Left hindlimb (tissue), 1 donor: ENCODE measurements at places on chromosomes 12 and 14.

- DNase-seq, result no peak
These were observed 163.0 kb upstream of the KRR1 start for GRCh38 chr12:75674393-75674792.

GRCh38 chr14:85247071-85247470 is 282.9 kb upstream of the FLRT2 start:
- no peak for DNase-seq

- DNase-seq, result no peak
These were observed 20.3 kb upstream of the CLEC4E start for GRCh38 chr12:8561011-8561410.

GRCh38 chr14:77979666-77980351 is 179.9 kb downstream of the ADCK1 start:
- peak; percentile 47 for DNase-seq

- no peak for DNase-seq
These were observed 337.9 kb downstream of the AACS start for GRCh38 chr12:125402874-125403789.

GRCh38 chr14:35470755-35471154 is 63.2 kb upstream of the INSM2 start:
- no peak for DNase-seq

DNA sequence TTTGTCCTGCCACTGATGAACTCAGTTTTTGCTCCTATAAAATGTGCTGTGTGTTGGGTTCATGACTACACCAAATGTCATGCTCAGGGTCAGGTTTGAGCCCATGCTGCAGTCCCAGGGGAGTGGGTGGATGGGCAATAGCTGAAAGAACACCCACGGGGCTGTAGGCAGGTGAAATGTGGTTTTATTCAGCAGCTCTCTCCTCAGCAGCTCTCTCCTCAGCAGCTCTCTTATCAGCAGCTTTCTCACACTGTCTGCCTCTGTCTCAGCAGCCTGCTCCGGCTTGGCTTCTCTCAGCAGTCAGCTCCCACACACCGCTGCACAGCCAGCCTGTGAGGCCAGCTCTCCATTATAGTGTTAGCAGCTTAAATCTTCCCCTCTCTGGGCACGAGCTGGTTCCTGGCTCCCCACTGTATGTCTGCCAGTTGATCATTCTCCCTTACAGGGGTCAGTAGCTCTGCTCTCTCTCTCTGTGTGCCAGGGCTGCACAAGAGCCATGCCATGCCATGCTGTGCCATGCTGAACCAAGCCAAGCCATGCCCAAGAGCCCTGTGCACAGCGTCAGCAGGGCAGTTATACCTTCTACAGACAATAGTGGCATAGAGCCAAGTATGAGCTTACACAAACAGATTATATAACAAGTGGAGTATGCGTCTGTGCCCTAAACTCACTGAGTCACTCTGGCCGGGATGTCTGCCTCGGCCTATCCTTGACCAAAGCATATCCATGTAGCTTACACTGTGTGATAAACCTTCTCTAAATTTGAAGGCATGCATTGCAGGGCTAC is 303.3 kb upstream of the TMPO start:
- no peak for DNase-seq

DNA sequence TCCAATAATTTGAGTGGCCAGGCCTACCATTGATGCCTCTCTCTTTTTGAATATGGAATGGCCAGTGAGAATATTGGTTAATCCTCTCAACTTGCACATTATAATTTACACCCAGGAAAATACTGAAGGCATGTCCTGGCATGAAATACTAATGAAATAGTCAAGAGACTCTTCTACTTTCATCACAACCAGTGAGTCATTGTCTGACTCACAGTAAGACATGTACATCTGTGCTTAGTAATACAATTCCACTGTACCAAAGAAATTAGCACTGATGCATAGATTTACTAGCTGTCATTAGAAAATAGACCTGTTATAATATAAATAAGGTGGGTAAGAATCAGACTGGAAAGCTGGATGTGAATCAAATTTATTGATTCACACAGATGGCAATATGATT is 31.6 kb downstream of the KCNC2 start:
- no peak for DNase-seq

- DNase-seq, result no peak
These were observed 354.6 kb downstream of the NRXN3 start for GRCh38 chr14:78524766-78525165.

DNA sequence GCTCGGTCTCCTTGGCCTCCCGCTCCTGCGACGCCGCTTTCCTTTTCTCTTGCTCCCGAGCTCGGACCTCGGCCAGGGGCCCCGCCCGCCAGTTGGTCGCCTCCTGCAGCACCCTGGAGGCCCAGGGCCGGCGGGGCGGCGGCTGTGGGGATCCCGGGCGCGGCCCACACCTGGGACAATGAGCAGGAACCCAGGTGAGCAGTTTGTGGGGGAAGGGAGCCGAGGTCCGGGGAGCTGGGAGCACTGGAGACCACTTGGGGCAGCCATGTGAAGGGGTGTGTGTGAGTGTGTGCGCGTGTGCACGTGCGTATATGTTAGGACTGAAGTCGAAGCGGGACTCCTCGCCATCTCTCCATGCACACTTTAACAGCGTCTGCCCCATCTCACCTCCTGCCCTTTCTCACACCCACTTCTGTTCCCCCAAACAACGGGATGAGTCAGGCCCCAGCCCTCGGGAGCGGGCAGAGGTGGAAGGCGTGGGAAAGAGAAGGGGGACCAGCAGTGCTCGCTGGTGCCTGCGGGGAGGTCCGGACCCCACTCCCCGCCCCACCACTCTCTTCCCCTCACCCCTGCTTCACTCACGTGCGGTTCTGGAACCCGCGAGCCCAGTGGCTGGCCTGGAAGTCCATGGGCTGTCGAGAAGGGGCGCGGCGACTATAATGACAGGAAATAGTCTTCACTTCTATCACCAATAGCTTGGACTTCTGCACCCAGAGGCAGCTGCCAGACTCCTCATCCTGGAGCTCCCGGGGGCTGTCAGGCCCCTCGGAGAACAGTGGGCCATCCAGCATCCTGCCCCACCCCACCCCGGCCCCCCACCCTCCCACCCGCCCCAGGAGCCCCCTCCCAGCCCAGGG is 450 bp downstream of the DDN start:
- peak; percentile 52 for DNase-seq

DNA sequence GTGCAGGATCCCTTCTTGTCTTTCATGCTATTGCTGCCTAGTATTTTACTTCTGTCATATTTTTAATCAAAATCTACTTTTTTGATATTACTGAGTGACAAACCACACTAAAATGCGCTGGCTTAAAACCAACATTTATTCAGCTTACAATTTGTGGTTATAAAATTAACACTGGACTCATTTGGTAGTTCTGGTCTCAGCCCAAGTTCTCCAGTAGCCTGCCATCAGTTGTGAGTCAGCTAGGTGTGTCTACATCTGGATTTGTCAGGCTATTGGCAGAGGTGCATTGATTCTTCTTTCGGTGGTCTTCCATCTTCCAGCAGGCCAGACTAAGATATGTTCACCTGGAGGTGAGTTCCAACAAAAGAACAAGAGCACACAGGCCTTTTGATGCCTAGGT is 765.1 kb upstream of the FBXO33 start:
- DNase-seq, result no peak

DNA sequence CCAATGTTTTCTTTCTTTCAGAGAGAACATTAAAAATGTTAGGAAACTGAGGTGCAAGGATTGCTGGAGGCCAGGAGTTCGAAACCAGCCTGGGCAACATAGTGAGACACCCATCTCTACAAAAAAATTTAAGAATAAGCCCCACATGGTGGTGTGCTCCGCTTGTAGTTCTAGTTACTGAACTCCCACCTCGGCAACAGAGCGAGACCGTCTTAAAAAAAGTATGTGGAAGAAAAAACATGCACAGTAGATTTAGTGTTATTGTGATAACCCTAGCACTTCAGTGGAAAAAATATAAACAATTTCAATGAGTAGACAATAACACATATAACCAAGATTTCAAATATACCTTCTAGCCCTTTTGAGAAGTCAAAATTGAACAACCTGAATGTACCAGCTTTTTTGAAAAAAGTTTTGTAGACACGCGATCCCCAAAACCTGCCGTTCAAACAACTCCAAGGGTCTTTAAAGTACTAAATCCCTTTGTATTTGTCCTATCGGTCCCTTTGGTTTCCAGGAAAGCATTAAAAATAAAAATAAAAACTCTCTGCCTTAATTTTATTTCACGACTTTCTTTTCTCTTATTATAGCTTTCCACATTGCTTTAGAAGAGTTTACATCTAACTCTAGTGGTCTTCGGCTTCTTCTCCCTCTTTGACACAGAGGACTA is 1.0 kb upstream of the ANO6 start:
- DNase-seq, result peak; percentile 39

DNA sequence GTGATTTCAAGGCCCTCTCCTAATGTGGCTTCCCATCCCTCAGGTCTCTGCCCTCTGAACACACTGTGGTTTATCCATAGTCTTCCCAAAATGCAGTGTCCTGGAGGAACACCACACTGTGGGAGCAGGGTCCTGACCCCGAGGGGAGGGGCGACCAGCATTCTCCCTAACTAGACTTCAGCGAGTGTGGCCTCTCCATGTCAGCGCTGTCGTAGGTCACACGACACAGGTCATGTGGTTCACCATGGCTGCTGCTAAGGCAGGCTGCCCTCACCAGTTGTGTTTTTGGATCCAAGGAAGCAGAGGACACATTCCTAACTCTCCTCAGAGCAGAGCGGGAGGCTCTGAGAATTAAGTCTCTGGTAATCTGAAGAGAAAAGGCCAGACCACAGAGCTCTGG is 50.5 kb downstream of the SSH1 start:
- no peak for DNase-seq

GRCh38 chr14:103930051-103930604 is 1.9 kb downstream of the TDRD9 start:
- no peak for DNase-seq

- no peak for DNase-seq
These were observed 458.3 kb downstream of the BTG1 start for GRCh38 chr12:91687052-91688017.

DNA sequence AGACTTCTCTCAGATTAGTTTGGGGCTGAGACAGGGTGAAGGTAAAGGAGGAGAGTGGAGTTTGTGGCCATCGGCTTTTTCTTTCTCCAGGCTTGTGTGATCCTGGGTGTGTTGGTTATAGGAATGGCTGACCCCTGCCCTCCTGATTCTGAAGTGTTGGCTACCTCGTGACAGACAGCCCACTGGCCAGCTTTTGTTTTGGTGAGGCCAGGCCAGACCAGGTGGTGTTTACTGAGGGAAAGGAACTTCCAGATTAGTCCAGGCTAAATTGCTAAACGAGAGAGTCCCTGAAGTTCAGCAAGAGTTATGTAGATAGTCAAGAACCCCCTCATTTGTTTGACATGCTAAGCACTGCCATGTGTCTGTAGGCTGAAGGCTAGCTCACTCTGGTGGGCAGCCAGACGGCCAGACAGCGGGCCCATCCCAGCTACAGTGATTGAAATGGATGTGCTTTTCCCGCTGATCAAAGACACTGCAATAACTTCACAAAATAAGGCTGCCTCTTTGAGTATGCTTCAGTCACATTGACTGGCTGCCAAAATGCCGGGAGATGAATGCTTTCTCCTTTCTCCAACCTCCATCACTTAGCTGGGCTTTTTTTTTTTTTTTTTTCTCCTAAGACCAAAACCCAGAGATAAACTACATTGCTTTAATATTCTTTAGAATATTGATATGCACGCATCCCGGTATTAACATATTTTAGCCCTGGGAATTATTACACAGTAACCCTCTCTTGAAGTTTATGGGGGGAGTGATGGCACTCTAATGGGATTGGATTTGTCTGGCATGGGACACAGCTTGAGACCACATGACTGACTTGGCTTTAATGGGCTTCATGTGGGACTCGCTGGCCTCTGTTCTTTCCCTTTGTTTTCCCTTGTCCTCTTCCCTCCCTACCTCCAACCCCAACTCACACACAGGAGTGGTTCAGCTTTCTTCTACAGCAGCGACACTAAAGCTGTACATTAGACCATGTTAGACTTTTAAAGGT is 76.9 kb downstream of the SMOC1 start:
- DNase-seq, result no peak

- peak; percentile 51 for DNase-seq
These were observed 500 bp downstream of the GPR137C start for GRCh38 chr14:52553002-52553670.

GRCh38 chr14:84458881-84459280 is 1071.1 kb upstream of the FLRT2 start:
- DNase-seq, result no peak
